ENCODE measurements at places on chromosomes 11 and 22.

- DNase-seq, result peak; percentile 10
Observed at GRCh38 chr22:34776817-34777216, 289.1 kb upstream of the ISX start.

DNA sequence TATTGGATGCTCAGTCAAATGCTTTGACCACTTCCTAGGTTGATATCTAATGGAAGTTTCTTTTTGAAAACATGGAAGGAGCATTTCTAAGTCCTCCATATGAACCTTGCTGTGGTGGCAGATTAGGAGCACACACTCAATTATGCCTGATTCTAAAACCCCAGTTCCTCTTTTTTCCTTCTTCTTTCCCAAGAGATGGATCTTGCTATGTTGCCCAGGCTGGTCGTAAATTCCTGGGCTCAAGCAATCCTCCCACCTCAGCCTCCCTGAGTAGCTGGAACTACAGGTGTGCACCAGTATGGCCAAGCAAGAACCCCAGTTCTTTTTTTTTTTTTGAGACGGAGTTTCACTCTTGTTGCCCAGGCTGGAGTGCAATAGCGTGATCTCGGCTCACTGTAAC is 3.0 kb downstream of the LYVE1 start:
- DNase-seq, result no peak

GRCh38 chr11:125167954-125168835 is 3.6 kb downstream of the PKNOX2 start:
- no peak for DNase-seq

DNA sequence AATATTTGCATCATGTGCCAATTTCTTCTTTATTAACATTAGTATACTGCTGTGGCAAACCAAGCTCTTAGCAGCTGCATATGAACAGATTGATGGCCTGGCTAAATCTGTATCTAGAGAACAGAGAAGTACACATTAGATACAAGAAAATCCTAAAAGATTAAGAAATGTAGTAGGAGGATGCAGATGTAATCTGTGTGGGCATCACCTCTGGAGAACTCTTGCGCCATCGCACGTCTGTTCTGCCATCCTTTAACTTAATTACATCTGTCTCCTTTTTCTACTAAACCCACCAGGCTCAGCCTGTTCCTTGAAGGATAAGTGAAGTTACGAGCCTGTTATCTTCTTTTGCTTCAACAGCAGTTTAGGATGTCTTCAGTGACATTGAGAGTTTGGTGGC is 196.4 kb upstream of the PITPNB start:
- no peak for DNase-seq

- no peak for DNase-seq
Observed at GRCh38 chr22:49721211-49721763, 106.4 kb downstream of the BRD1 start.

GRCh38 chr11:25899617-25900160 is 432.2 kb upstream of the ANO3 start:
- DNase-seq, result no peak

- DNase-seq, result no peak
Observed at GRCh38 chr22:46148336-46148735, 2.0 kb upstream of the PPARA start.

DNA sequence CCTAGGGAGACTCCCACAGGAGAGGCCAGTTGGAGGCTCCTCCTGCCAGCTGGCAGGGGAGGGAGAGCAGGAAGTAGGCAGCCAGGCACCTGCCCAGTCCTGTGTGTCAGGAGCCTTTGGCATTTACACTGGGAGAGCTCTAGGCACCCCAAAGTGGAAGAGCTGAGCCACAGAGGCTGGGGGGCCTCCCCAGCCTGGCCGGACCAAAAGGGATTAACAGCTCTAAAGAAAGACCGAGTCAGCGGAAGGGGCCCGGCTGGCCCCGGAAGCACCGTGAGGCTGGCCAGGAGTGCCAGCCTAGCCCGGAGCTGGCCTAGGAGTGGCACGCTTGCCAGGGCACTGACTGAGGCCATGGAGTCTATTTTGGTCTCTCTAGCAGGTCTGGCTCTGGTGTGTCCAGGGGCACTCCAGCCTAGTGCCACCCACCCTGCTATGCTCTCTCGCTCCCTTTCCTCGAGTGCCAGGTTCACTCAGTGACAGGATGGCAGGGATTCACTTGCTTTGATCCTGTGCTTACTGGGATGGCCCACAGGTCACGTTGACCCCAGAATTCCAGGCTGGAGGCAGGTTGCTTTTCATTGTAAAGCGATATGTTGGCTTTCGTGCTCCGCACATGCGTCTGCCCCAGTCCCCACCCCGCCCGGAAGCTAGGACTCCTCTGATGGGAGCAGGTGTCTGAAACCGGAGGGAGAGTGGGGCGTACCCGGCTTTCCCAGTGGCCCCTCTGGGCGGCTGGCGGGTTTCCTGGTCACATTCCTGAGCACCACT is 3.3 kb upstream of the KMT5B start:
- no peak for DNase-seq

- DNase-seq, result no peak
Observed at GRCh38 chr22:40021401-40022000, 26.7 kb downstream of the FAM83F start.

GRCh38 chr11:44308923-44309477 is 939 bp downstream of the ALX4 start:
- DNase-seq, result peak; percentile 46

GRCh38 chr22:26658671-26659478 is 1.5 kb downstream of the MIAT start:
- DNase-seq, result peak; percentile 94

GRCh38 chr11:62832336-62833234 is at the start of gene TEX54:
TEX54 (minus strand) TSS chr11:62832841.
- peak; percentile 48 for DNase-seq

DNA sequence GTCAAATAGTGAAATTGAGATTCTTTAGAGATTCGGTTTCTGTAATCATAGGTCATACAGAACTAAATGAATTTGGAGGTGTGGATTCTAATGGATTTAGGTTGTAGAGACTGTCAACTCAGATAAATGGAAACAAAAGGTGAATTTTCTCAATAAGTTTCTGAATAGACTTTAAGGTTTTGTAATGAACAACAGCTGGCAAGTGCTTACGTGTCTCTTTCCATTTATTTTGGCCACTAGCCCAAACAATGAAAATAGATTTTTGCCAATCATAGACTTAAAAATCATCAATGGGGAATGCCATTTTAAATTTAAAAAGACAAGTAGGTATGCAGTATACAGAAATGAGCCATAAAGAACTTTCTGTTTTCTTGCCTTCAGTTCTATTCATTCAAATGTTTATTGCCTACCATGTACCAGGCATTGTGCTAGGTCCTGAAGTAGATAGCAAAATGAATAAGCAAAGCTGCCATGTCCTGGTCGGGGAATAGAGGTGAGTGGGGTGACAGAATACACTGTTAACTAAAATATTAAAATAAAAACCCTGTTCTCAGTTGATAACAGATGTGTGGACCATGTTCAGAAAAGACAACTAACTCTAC is 16.9 kb upstream of the TMEM135 start:
- DNase-seq, result no peak

GRCh38 chr11:112226831-112227401 is 688 bp downstream of the PTS start:
- peak; percentile 36 for DNase-seq

DNA sequence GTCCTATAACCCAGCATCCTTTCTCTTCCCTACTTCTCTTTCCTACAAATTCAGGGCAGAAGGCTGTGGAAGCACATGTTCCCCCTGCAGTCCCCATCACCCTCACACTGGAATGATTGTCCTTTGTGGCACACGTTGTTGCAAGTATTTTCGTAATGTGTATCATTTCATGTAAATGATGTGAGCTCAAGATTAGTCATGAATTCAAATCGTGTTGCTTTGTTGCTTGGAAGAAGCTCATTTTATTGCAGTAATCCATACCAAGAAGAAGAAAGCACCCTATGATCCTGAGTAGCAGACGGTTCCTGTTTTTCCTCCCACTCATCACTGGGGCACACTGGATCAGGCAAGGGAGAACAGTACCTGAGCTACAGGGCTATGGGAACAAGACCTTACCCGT is 173.4 kb downstream of the NCAM1 start:
- no peak for DNase-seq

GRCh38 chr11:92964471-92964870 is 5.0 kb upstream of the MTNR1B start:
- DNase-seq, result no peak

- no peak for DNase-seq
Observed at GRCh38 chr11:15057329-15057728, 16.1 kb upstream of the CALCB start.

DNA sequence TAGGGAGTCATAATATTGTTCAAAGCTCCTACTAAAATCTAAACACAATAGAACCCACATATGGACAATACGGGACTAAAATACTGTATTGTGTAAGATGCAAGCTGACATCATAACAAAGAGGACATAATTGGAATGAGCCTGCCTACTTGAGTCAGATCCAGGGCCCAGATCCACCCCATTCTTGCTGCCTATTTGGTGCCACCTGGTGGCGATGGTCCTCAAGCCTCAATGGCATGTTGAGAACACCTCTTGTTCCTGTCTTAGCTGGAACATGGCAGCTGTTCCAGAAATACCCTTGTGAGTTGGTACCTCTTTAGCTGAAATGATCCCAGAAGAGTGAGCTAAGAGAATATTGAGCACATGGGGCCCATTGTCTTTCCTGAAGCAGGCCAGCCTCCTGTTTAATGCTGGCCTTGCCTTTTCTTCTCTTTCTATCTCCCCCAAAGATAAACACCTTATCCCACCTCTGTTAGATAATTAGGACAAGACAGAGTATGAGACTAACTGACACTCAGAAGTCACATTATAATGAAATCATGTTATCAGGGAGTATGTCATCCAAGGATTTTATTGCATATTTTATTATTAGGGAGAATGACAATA is 680.9 kb upstream of the ANO5 start:
- DNase-seq, result peak; percentile 0

GRCh38 chr11:80282643-80283042 is 841.8 kb upstream of the TENM4 start:
- no peak for DNase-seq
